Activated T-helper 1 cell treated with anti-CD3 and anti-CD28 coated beads, Interleukin-12 subunit alpha, Interleukin-12 subunit beta, Interleukin-2, Interleukin-4 antibody, amounts not matched to agents 30 ng/mL and 10 ng/mL and 1 ng/mL, durations not matched to agents 14 hours and 24 hours and 36 hours (primary cell): ENCODE measurements at places on chromosomes 1 and 21.
A peak's percentile ranks its signal among the peaks of the same experiment; 100 is the strongest.

DNA sequence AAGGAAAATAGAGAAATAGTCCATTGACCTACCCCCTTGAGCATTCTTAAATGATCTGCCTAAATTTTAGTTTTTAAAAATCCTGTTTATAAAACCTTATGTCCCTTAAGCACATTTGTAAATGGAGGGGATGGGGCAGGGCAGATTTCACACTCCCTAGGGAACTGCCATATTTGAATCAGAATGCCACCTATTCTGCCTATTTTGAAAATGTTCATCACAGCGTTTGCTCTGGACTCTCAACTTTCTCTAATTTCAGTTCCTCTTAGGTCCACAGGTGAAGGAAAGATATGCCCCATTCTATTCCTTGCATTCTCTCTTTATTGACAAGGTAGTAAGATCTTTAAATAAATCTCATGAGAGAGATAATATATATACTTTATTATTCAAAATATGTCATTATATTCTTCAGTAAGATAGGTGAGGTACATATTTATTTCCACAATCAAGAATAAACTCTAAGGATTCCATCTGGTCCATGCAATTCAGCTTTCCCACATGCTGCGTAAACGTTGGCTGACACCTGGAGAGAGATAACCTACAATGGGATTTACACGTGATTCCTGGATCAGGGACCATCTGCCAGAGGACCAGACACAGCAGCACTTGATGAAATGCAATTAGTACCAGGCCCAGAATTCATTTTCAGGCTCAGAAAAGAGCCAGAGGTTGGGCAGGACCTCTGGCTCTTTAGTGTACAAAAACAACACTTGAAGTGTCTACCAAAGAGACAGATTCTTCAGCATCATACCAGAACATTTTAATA, 1.2 kb upstream of the LPGAT1 start:
- peaks cover 15% of the 10 kb centered on the region for H3K36me3 ChIP-seq
- peak overlapping the region; percentile 88 for H3K4me3 ChIP-seq
- DNase-seq = no peak
- H3K4me1 ChIP-seq = peaks cover 69% of the 10 kb centered on the region

- H3K27ac ChIP-seq = no peak overlapping the region
- DNase-seq = no peak
- peaks cover 24% of the 10 kb centered on the region for H3K36me3 ChIP-seq
Observed at GRCh38 chr21:44094832-44095231, 12.4 kb upstream of the PWP2 start.

- H3K4me3 ChIP-seq = no peak overlapping the region
- no peak for DNase-seq
- no peaks in the 10 kb centered on the region for H3K4me1 ChIP-seq
- no peaks in the 10 kb centered on the region for H3K36me3 ChIP-seq
- H3K27ac ChIP-seq = no peak overlapping the region
- H3K27me3 ChIP-seq = peaks cover 3% of the 10 kb centered on the region
Observed at GRCh38 chr1:53473463-53473862, 14.3 kb downstream of the DMRTB1 start.

DNA sequence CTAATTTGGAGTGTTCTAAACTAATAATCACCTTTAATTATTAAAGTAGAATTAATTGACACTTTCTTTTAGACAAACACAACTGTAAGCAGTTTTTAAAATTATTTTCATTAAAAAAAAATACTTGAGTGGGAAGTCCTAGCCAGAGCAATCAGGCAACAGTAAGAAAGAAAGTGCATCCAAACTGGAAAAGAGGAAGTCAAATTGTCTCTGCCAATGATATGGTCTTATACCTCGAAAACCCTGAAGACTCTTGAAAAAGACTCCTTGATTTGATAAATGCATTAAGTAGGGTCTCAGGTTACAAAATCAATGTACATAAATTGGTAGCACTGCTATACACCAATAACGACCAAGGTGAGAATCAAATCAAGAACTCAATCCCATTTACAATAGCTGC, 83.0 kb upstream of the GADD45A start:
- H3K27me3 ChIP-seq = peaks cover 13% of the 10 kb centered on the region
- no peak overlapping the region for H3K27ac ChIP-seq
- no peak for DNase-seq
- H3K4me3 ChIP-seq = no peak overlapping the region
- H3K4me1 ChIP-seq = no peaks in the 10 kb centered on the region

GRCh38 chr21:33281096-33281652, 15.0 kb downstream of the IL10RB start:
- H3K4me1 ChIP-seq = no peaks in the 10 kb centered on the region
- peaks cover 43% of the 10 kb centered on the region for H3K36me3 ChIP-seq
- H3K27ac ChIP-seq = no peak overlapping the region
- H3K4me3 ChIP-seq = no peak overlapping the region
- H3K27me3 ChIP-seq = no peaks in the 10 kb centered on the region

DNA sequence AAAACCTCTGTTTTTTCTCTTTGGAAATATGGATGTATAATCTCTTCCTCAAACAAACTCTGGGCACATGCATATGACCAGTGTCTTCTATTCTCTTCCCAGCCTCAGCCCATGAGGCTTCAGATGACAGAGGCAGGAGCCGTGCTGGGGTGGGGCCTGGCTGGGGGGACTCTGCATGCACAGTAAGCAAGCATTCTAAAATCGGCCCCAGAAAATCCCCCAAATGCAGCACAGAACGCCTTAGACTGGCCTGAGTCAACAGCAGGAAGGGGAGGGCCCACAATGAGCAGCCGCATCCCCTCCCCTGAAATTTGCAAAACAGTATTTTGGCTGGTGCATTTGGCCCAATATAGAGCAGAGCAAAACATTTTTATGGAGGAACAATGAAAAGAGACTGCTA, 47.8 kb downstream of the ITPKB start:
- H3K27me3 ChIP-seq = no peaks in the 10 kb centered on the region
- peaks cover 70% of the 10 kb centered on the region for H3K4me1 ChIP-seq
- peak; percentile 44 for DNase-seq
- peak overlapping the region; percentile 95 for H3K27ac ChIP-seq

GRCh38 chr1:217747156-217747769, 116.1 kb downstream of the SPATA17 start:
- H3K27me3 ChIP-seq = no peaks in the 10 kb centered on the region
- no peak overlapping the region for H3K4me3 ChIP-seq

DNA sequence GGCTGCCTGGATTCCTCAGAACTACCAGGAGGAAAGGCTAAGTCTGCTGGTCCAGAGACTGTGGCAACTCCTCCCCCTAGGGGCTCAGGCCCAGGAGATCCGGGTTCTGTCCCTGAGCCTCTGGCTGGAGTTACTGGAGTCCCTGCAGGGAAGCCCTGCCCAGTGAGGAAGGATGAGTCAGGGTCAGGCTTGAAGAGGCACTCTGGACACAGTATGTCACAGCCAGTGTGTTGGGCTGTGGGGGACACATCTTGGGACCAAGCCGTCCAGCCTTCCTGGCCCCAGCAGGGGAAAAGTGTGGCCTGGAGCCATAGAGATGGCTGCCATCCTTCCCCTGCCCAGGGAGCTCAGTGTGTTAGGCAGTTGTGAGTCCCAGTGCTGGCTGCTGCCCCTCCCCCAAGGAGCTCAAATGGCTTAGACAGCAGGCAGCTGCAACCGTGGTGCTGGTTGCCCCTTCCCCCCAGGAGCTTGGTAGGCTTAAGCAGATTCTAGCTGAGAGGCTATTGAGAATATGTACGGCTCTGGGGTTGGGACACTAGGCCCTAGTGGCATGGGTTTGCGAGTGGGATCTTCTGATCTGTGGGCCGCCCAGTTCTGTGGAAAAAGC, 28.2 kb upstream of the RABGAP1L start:
- no peak for DNase-seq
- H3K27ac ChIP-seq = no peak overlapping the region
- peaks cover 11% of the 10 kb centered on the region for H3K27me3 ChIP-seq
- H3K36me3 ChIP-seq = no peaks in the 10 kb centered on the region
- H3K4me1 ChIP-seq = no peaks in the 10 kb centered on the region
